A172 (cell line): ENCODE measurements at places on chromosomes 16 and 17. TPM values are rescaled to one million over a fixed set of nuclear protein-coding genes. Genes with fewer than 3 reads are reported as not detected.

CHD9NB gene
- 1.0 and 1.6 TPM in 2 replicates for total RNA-seq

GRCh38 chr17:62703776-62704380 lies 76.4 kb downstream of the MRC2 start:
- DNase-seq = peak; percentile 44

ASIC2 gene
- total RNA-seq = not detected in 2 replicates

DNA sequence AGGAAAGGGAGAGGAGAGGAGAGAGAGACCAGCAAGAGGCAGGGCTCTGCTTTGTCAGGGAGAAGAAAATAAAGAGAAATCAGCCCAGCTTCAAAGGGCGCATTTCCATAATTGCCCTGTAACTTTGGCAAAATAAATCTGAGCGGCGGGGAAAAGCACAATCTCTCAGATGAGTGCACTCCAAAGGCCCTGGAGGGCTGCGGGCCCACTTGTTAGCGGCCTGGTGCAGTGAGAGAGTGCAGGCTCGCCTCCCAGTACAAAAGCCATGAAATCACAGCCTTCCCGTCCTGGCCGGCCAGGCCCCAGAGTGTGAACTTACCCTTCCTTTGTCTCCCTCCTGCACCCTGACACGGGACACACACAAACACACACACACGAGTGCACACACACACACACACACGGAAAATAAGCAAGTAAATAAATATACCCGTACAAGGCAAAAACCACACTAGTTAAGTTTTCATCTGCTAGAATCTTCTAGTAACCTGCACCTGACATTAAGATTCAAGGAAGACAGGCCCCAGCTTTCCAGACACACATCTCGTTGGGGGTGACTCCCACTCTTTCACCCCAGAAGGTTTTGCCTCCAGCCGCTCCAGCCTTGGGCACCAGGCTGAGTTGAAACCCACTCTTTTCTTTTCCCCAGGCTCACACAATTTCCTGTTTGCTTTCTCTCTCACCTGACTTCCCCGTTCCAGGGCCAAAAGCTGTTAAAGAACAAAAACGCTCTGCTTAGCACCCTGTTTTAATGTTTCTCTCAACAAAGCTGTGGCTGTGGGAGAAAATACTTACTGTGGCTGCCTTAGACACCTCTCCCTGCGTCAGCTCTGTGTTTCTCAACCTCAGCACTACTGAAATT lies 8.5 kb downstream of the IRX3 start:
- no peak for DNase-seq

GRCh38 chr16:13560151-13560550 lies 359.8 kb upstream of the ERCC4 start:
- DNase-seq = peak; percentile 7

MT1X gene
- 24.9 and 97.3 TPM in 2 replicates for total RNA-seq

CYBA gene
- total RNA-seq = 0.19 TPM in 1 of 2 replicates, not detected in the other

KRT10 gene
- 28.5 and 34.7 TPM in 2 replicates for total RNA-seq

LAT gene
- total RNA-seq = 42.7 and 77.4 TPM in 2 replicates

DNA sequence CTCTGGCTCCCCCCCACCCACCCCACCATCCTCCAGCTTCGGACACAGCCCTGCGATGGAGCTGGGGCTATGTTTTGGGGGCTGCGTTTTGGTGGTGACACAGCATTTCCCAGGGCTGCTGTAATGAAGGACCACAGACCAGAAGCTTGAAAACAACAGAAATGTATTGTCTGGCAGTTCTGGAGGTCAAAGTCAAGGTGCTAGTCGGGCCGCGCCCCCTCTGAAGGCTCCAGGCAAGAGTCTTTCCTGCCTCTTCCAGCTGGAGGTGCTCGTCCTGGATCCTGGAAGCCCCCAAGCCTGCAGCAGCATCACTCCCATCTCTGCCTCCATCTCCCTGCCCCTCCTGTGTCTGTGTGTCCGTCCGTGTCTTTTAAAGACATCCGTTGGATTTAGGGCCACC lies 50.8 kb downstream of the TBC1D16 start:
- no peak for DNase-seq

DNA sequence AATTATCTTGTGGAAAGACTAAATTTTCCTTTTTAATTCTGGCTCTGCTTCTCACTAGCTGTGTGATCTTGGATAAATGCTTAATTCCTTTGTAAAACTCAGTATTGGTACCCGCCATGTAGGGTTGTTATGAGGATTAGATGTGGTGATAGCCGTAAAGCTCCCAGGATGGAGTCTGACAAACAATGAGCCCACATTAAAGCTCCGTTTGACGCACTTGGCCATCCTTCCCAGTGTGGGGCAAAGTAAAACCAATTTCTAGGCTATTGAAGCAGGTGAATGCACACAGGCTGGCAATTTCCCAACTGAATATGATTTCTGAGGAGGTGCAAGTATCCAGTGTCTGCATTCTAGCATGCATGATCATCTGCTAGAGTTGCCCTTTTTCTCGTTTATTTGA lies 123.6 kb downstream of the MRTFB start:
- no peak for DNase-seq

AOC2 gene
- total RNA-seq = 0.10 TPM in 1 of 2 replicates, not detected in the other

SLC6A2 gene
- total RNA-seq = 6.4 and 7.4 TPM in 2 replicates

TENT4B gene
- 7.4 and 11.2 TPM in 2 replicates for total RNA-seq

TVP23B gene
- total RNA-seq = 82.5 and 83.5 TPM in 2 replicates

TMEM220 gene
- total RNA-seq = 0.12 and 0.26 TPM in 2 replicates

GRCh38 chr16:85955566-85955965 lies 56.6 kb downstream of the IRF8 start:
- no peak for DNase-seq

DNA sequence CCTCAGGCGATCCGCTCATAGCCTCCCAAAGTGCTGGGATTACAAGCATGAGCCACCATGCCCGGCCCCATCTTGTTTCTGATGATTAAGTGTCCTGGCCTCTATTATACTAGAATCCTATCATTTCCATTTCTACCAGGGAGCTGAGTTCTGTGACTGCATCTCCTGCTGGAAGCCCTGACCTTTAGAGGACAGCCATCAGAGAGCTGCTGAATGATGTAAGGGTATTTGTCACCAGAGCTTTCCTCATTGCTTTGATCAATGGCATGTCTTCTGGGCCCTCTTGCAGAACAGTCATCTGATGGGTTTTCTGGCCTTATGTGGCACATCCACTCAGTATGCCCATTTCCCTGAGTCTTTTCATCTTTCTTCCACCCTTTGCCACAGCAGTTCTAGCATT lies 39.9 kb downstream of the PSMD12 start:
- no peak for DNase-seq

- DNase-seq = no peak
These were observed 664 bp downstream of the HBQ1 start for GRCh38 chr16:180681-181564.

GRCh38 chr16:74280448-74280847 lies 16.2 kb upstream of the PSMD7 start:
- DNase-seq = no peak

DNA sequence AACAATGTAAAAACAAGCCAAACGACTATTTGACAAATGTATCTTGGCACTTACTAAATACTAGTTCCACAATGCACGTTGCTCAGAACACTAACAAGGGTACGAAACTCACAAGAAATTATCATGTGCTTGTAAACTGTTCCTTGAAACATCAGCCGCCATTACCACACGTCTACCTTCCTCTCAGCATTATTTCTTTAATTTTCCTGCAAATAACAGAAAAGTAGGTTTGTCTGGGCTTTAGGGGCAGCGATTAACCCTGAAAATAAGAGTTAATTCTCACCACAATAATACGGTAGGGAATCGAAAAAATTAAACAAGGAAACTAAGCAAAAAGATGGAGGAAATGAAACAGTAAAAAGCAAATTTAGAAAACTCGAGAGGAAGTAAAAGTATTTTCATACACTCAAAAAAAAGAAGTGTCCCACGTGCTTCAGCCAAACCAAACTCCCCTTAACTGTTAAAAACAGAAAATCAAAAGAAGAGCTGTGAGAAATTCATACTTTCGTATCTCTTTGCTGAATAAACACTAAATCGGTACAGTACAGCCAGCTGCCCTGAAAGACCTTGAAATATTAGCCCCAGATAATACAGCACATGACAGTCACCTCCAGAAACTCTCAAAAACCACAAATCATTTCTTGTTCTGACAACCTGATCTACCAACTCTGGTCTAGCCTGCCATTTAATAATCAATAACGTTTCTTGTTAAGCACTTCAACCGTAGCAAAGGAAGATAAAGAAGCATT lies 1.2 kb downstream of the ARHGAP17 start:
- DNase-seq = no peak

DNA sequence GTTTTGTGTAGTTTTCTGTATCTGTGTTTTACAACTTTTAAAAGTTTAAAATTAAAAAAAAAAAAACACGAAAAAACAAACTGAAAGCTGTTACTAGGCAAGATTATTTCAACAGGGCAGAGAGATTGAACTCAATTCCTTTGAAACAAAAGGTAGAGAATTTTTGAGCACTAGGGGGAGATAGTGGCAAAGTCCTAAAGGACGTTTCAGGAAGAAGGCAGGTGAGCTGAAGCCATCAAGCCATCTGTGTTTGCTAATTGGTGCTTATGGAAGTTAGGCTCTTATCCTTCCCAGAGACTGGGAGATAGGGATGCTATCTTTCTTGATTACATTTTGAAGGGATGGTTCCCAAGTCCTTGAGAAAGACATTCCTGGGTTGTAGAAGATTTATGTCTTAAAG lies 70.6 kb upstream of the CLEC3A start:
- peak; percentile 38 for DNase-seq

DNA sequence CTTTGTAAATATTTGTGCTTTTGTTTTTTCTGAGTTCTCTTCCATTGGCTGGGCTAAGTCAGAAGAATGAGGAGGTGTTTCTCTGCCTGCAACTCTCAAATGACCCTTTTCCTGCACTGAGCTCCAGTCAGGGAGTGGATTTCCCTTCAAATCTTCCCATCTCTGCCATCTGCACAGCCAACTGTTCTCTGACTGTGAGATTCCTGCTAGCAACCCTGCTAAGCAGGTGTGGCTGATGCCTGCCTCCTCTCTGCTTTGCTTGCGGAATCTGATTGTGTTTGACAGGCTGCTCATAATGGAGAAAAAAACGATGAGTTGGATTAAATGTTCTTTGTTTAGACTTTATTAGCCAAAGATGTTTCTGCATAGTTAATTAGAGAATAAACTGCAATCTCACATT lies 519.8 kb downstream of the TMEM114 start:
- no peak for DNase-seq

DNA sequence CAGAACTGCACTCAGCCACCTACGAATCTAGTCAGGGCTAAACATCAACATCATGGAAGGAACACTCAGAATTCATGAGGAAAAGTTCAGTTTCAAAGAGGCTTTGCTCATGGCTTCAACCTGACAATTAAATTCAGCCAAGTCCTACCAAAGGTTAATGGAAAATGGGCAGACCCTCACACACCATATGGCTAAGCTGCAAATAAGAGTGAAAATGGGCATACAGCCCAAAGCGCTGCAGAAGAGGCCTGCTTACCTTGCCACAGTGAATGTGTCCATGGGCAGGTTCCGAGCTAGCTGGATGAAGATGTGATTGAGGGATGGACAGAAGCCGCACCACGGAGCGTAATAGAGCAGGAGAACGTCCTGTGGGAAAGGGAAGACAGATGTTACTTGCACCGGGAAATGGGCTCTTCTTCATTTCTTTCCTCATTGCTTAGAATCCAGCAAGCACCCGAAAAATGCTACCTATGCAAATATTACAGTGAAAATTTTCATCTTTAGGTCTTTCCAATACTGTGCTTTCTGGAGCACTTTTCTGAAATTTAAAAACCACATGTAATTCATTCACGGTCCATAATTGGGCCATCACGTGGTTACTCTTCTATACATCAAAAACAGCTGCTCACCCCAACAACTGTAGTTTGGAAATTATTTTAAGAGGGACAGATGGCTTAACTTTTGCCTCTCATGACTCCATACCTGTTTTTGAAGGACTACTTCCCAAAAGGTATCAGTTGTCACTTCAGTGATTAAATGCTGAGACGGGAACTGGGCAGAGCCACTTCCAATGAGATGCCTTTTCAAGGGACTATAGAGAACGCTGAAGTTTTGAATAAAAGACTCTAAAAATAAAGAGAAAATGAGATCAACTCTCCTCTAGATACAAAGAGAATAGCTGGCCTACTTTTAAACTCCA lies 19.6 kb downstream of the SNN start:
- DNase-seq = no peak

- peak; percentile 66 for DNase-seq
These were observed 1.1 kb downstream of the FHOD1 start for GRCh38 chr16:67246081-67246755.

- no peak for DNase-seq
These were observed 8.1 kb downstream of the NFATC2IP start for GRCh38 chr16:28958836-28959235.

- DNase-seq = no peak
These were observed 5.2 kb upstream of the SYNRG start for GRCh38 chr17:37614391-37614790.
